ENCODE measurements at places on chromosomes 1 and 21.

DNA sequence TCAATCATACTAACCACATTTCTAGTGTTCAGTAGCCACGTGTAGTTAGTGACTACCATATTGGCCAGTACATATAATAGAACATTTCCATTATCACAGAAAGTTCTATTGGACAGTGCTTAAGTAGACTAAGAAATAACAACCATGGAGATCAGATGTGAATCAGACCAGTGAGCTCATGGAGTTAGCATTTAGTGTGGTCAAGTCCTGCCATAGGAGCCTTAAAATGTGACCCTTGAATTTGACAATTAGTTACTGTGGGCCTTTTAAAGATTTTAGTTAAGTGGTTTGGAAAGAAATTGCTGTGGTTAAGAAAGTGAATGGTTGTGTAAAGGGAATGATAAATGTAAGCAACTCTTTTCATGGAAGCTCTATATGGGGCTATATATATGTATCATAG lies 123.4 kb downstream of the POU2F1 start:
- peak; percentile 25 for DNase-seq

- DNase-seq = peak; percentile 94
Measured at GRCh38 chr1:8985915-8986813, 40.1 kb downstream of the SLC2A7 start.

- DNase-seq = peak; percentile 5
Measured at GRCh38 chr1:92210701-92211100, 7.0 kb upstream of the C1orf146 start.

- DNase-seq = no peak
Measured at GRCh38 chr1:16243215-16243610, 6.2 kb upstream of the CPLANE2 start.

- DNase-seq = peak; percentile 7
Measured at GRCh38 chr1:218164930-218165700, 120.0 kb upstream of the RRP15 start.

GRCh38 chr1:145805057-145805456 lies 18.8 kb downstream of the RNF115 start:
- DNase-seq = no peak
